Retina (tissue), 1 donor: ENCODE measurements at places on chromosomes 12 and 14.

DNA sequence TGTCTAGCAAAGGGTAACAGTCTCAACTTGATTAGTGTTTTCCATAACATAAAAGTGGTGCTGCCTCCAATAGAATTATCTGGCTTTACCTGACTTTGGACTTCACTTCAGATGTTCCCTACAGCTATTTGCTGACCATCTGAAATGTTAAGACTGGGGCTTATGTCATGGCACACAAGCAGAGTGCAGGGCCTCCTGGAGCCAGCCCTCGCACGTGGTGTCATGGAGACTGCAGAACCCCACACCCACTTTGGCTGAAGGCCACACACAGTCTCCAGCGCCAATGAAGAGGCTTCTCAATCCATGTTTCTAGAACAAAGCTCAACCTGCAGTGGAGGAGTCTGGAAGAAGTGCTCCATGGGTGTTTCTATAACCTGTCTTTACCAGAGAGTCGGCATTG lies 169.6 kb upstream of the FRMD6 start:
- DNase-seq, result no peak

DNA sequence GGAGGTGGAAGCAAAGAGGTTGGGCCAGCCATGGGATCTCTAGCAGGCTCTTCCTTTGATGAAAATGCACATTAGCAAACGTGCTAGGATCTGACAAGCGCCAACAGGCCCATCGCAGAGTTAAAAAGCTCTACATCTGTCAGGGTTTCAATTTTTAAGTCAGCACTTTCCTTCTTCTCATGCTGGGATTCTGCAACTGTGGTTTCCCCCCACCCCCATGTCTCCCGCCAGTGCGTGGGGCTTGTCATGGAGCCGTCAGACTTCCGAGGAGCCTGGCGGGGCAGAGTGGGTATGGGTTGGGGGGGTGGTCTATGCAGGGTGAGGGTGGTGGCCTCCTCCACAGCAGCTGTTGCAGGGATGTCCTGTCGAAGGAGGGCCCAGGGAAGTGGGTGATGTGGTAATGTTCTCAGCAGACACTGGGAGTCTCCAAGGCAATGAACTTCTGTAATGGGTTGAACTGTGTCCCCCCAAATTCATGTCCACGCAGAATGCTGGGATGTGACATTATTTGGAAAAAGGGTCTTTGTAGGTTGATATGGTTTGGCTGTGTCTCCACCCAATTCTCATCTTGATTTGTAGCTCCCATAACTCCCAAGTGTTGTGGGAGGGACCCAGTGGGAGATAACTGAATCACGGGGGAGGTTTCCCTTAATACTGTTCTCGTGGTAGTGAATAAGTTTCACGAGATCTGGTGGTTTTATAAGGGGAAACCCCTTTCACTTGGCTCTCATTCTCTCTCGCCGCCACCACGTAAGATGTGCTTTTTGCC lies 115.2 kb upstream of the MAP1LC3B2 start:
- no peak for DNase-seq

DNA sequence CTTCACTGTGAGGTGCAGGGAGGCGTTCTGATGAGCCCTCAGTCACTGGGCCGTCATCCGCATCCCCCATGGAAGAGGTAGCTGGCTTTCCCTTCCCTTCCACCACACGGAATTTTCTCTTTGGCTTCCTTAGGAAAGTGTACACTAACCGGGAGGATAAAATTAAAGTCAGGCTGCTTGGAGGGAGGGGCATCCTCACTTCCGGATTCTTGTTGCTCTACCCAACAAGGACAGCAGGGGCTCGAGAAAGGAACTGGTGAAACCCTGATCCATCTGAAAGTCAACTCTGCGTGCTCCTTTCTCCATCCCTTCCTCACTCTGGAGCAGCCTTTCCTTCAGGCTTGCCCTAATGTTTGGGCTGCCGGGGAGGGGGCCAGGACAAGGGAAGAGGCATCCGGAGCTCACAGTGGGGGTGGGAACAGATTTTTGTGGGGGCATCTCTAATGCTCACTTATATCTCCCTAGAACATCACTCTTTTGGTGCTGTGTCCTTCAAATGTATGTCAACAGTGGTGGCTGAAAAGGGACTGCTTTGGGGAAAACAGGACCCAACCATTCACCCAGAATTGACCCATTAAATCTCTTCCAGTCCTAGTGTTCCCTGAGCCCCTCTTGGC lies 101.4 kb upstream of the FKBP4 start:
- DNase-seq, result no peak

GRCh38 chr12:47139000-47139681 lies 59.4 kb upstream of the AMIGO2 start:
- DNase-seq, result no peak

DNA sequence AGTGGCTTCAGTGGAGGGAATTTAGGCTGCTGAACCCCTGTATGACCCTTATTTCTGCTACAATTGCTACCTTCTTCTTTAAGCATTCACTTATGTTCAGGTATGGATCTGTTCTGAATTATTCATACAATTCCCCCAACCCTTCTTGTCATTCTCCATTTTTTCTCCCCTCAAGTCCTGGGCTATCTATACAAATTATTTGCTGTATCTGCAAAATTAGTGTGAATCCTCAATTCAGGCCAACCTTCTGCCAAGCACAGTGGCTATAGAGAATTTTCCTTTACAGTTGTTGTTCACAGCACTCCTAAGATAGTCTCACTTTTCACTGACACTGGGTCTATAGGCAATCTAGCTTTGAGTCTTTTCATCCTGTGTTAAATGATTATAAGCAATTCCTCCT lies 119.2 kb upstream of the CNTN1 start:
- DNase-seq, result no peak

DNA sequence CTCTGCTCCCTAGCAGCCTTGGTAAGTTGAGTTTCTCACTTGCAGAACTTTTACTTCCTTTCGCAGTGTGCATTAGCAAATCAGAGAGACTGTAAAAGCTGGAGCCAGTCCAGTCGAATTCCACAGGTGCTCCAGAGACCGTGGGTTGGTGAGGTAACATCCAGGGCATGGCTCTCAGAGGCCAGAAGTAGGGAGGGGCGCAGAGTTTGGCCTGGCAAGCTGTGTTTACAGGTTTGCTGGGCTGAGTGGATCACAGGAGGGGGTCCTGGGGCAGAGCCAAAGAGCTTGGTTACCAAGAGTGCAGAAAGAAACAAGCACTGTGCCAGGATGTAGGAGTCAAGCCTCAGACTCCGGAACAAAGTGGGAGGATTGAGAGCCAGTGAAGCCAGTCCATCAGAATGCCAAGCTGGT lies 10.2 kb upstream of the BHLHE41 start:
- no peak for DNase-seq

GRCh38 chr12:128586451-128587029 lies 237.2 kb downstream of the SLC15A4 start:
- no peak for DNase-seq

DNA sequence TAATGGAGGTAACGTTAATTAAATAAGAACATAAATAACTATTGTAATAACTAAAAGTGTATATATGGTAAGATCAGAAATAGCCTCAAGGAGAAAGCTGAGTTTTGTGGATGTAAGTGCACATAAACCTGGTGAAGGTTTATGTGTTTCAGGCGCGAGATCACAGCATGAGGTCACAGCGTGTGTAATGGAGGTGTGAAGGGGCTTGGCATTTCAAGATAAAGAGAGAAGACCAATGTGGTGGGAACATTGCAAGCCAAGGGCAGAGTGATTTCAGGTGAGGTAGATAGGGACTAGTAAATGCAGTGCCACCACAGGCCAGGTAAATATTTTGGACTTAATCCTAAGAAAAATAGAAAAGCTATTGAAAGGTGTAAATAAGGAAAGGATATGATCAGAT lies 21.7 kb upstream of the KICS2 start:
- DNase-seq, result no peak

GRCh38 chr12:111635524-111635923 lies 36.4 kb upstream of the ATXN2 start:
- DNase-seq, result no peak

GRCh38 chr14:55731881-55732498 lies 152.0 kb downstream of the KTN1 start:
- DNase-seq, result peak; percentile 52

DNA sequence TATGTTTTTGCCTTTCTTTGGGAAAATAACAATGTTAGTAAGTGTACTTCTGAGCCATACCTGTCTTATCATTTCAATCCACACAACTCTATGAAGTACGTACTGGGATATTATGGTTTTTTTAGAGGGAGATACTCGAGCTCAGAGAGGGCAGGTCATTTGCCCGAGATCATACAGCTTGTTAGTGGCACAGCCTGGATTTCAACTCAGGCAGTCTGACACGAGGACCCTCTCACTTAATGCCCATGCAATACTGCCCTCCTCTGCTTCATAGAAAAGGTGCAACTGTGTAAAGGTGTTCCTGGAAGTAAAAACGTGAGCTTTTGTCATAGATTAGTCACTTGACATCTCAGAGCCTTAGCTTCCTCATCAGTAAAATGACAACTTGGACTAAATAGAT lies 128.0 kb downstream of the NDUFA12 start:
- DNase-seq, result no peak
